ENCODE measurements at places on chromosomes 6 and 20. TPM values are rescaled to one million over a fixed set of nuclear protein-coding genes. Genes with fewer than 3 reads are reported as not detected.

Gene HLA-DPA1
- total RNA-seq: 12.7 TPM

Gene PMEPA1
- 2.7 TPM for total RNA-seq

- ATAC-seq: no peak
Measured at GRCh38 chr6:49966334-49966733, 2.4 kb upstream of the DEFB114 start.

Gene FGD2
- total RNA-seq: 9.8 TPM

DNA sequence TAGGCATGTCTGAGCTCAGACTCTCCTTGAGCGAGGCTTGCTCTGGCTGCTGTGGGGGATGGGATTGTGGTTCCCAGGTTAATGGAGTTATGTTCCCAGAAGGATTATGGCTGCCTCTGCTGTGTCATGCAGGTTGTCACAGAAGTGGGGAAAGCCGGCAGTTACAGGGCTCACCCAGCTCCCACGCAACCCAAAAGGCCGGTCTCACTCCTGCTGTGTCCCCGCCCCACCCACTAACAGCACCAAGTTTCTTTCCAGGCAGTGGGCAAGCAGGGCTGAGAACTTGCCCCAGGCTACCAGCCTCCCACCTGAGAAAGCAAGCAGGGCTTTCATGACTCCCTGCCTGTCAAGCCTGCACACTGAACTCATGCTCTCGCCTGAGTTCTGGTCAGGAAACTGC, 750.5 kb downstream of the FRK start:
- ATAC-seq: no peak

Gene KHDC1L
- 0.32 TPM for total RNA-seq

Gene NOX3
- not detected for total RNA-seq

Gene HNF4A
- not detected for total RNA-seq

DNA sequence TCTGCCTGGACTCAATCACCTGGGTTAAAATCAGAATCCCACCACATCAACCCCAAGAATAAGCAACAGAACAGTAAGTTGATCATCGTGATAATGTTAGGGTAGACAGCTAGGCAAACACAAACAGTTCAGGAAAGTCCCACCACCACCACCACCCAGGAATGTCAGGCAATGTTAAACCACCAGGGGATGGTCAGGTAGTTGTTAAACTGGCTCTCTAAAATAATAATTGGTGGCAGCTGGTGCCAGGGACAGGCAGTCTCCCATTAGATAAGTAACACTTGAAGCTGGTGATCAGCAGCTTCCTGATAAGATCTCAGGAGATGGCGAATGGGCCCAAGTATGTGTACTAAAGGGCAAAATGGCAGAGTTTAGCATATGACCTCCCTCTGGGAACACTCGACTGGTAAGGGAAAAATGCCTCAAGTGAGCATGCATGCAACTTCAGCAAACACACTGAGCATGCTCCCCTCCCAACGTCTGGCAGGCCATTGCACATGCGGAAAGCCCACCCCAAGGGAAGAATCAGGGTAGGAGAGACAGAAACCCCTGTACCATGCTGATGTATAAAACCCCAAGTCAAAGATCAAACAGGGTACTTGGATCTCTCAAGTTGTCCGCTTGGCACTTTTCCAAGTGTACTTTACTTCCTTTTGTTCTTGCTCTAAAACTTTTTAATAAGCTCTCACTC, 66.6 kb downstream of the IPCEF1 start:
- ATAC-seq: no peak

- ATAC-seq: no peak
Measured at GRCh38 chr6:24231438-24231977, 105.5 kb downstream of the NRSN1 start.

Gene NNAT
- 0.28 TPM for total RNA-seq

Gene LY6G5C
- total RNA-seq: 0.72 TPM

Gene WFDC10B
- total RNA-seq: not detected

DNA sequence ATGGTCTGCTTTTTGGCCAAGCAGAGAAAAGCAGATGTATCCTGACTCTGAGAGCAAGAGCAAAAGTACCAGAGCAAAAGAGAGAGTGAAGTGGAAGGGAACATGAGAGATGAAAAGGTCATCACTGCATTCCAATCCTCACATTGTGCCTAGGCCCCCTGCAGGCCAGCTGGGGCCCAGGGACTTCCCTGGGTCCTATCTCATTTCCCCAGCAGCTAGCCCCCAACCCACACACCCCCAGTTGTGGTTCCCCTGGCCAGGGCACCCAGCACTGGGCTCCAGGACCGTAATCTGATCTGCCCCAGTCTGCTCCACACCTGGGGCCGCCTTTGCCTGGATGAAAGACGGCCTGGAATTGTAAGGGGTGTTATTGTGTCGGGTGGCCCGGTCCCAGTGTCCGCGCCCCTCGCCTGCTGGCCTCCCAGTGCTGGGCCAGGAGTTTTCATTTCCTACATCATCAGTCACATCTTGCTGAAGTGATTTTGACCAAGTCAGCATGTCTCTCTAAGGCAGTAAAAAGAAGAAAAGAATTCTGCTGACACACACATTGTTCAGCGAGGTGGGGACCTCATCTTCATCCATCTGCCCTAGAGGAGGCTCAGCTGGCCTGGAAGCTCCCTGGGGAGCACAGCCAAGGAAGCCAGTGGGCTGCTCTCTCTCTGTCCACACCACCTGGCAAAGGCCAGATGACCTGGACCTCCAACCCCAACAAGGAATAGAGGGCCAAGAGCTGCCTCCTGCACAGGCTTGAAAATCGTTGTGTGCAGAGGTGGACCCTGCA, 4.0 kb upstream of the BMP7 start:
- ATAC-seq: no peak

Gene DLL1
- 10.4 TPM for total RNA-seq

- no peak for ATAC-seq
Measured at GRCh38 chr20:23362392-23363256, 642 bp downstream of the GZF1 start.

GRCh38 chr6:113596387-113597230, 260.5 kb upstream of the MARCKS start:
- ATAC-seq: no peak

Gene CFAP206
- total RNA-seq: 0.28 TPM

DNA sequence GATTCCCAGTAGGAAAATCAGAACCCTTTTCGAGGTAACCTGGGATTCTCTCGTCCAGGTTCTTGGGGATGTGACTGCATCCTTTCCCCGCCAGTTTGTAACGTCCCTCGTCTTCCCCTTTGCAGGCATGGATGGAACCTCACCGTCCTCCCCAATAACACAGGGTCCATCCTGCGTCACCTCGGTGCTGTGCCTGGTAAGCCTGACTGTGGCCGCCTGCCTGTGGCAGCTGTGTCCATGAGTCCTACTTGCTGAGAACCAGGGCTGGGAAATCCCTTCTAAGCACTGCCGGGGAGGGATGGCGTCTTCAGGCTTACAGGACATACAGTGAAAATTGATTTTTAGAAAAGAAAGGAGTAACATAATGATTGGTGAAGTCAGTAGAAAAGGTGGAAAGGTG, 155.6 kb downstream of the DTNBP1 start:
- ATAC-seq: no peak

DNA sequence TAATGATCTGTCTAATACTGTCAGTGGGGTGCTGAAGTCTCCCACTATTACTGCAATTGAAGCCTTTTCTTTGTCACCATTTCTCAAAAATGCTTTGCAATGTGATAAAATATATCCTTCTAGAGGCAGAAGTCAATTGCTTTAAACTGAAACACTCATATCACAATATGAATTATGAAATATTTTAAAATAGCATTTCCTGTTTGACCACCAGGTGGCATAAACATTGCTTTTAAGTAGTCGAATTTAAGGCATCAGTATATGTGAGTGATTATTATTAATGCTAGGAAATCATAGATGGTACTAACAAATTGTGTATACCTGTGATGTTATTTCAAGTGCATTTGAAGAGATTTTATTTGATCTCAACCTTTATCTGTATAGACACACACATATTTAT, 87.5 kb downstream of the MEI4 start:
- ATAC-seq: no peak

- no peak for ATAC-seq
Measured at GRCh38 chr6:149076355-149076734, 241.2 kb upstream of the TAB2 start.

Gene HLA-DMA
- total RNA-seq: 16.2 TPM

GRCh38 chr6:71900642-71901041, 14.3 kb downstream of the RIMS1 start:
- ATAC-seq: no peak

Gene PKHD1
- 0.04 TPM for total RNA-seq

DNA sequence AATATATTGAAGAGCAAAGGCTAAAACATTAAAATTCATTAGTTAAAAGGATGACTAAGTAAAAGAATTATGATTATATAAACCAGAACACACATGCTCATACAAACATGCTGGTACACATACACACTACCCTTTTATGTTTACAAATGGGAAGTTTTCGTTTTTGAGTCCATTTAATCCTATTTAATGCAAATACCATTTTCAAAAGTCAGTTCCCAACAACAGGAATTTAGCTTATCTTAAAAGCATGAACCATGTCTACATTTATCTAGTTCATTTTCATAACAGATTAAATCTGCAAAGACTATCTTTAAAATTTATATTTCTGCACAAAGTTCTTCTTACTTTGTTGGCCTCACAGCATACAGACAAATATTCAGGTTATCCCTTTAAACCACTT, 42.5 kb downstream of the MAN1A1 start:
- no peak for ATAC-seq

DNA sequence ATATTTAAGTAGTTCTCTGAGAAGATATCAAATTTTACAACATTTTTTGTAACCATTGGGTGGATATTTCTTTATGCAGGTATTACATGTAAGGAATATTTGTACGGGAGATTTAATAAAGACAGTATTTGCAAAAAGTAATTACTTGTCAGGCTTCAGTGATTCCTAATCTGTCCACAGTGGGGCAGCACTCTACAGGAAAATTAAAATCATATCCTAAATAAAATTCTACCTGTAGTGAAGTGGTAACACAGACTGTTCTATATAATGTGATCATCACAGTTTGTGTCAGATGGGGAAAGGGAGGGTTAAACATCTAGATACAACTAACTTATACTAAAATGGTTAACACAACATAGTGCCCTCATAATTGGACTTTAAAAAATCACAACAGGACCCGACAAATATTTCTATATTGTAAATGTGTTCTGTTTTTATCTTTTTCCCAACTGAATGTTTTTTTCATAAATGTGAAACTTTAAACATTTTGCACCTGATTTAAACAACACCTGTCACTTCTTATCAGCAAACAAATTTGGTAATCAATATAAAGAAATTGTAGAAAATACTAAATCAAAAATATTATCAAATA, 145.6 kb upstream of the MANEA start:
- peak; percentile 54 for ATAC-seq

Gene FOXA2
- total RNA-seq: 0.16 TPM

- ATAC-seq: no peak
Measured at GRCh38 chr6:14987490-14987889, 258.4 kb upstream of the JARID2 start.

DNA sequence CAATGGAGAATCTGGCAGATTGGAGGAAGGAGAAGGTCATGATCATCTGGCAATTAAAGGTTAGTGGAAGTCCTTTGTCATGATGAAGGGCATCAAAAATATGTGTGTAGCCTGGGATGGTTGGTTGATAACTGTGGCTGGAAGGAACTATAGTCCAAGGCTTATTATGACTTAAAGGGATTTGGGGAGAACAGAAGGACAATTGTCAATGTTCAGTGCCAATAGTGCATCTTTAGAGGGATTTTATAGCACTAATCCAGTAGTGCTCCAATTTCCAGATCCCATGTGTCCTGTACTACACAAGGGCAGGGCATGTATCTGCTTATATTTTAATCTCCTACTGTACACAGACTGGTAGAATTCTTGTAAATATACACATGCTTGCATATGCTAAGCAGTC, 5.0 kb upstream of the ZBTB24 start:
- ATAC-seq: no peak

DNA sequence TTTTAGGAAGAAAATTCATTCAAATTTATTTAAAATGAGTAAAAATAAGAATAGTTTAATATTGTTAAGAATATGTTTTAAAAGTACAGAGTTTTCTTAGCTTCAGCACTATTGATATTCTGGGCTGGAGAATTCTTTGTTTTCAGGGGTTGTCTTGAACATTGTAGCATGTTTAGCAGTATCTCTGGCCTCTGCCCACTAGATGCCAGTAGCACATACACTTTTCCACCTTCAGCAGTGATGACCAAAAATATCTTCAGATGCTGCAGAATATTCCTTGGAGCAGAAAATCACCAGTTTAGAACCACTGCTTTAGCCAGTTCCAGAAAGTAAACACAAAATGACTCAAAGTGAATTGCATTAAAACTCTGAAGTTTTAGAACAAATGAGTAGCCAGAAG, 19.4 kb upstream of the SDHAF4 start:
- no peak for ATAC-seq

DNA sequence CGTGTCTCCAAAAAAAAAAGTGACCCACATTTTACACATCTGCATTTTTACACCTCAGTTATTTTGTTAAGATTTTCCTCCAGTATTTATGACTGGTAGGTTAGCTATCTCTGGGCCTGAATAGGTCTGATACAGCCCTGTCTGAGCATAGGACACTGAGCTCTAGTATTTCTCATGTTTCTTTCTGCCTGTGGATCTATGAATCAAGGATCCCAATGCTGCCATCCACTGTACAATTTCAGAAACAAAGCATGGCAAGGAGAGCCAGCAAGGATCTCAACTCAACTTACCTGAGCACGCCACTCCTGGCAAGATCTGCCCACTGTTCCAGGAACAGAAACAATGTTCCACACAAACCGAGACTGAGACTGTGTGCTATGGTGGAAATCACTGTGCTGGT, 36.4 kb upstream of the ENPP5 start:
- ATAC-seq: no peak

Gene HLA-DRB1
- 17.3 TPM for total RNA-seq

DNA sequence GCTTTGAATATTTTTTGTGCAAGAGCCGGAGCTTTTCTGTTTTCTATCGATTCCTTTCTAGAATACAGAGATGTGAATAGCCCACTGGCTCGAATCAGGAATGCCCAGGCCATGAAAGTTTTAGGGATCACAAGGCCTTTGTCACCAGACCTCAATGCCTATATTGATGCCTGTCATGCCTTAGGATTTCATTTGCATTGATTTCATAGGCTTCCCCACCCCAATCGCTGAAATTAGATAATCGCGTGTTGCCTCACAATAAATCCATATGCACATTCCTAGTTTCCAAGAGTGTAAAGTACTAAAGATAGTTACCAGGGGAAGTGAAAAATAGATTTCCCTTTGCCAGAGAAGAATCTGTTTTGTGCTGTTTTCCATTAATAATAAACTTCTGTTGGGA, 150.8 kb downstream of the SASH1 start:
- ATAC-seq: no peak

All from esophagus mucosa (tissue), 1 donor.